ENCODE measurements at places on chromosomes 6 and 20. TPM values are rescaled to one million over a fixed set of nuclear protein-coding genes. Genes with fewer than 3 reads are reported as not detected.

Gene NRSN1
- not detected for total RNA-seq

Gene CST2
- total RNA-seq: not detected

Gene MTHFD1L
- total RNA-seq: 53.3 TPM

Gene PTGIS
- 30.3 TPM for total RNA-seq

Gene RAB44
- total RNA-seq: not detected

Gene C6orf15
- 21.6 TPM for total RNA-seq

Gene KCNQ5
- 0.20 TPM for total RNA-seq

Gene SLC26A8
- not detected for total RNA-seq

Gene TTLL9
- 1.8 TPM for total RNA-seq

Gene WFDC2
- 159 TPM for total RNA-seq

Gene IRF4
- total RNA-seq: not detected

Gene FYN
- total RNA-seq: 53.3 TPM

Gene PXDC1
- total RNA-seq: 30.8 TPM

Gene SEMG1
- not detected for total RNA-seq

Gene JAG1
- 42.9 TPM for total RNA-seq

Gene CLVS2
- total RNA-seq: not detected

Gene HLA-DPA1
- not detected for total RNA-seq

Gene CAP2
- 10.0 TPM for total RNA-seq

Gene ABHD16B
- not detected for total RNA-seq

Gene PRR18
- total RNA-seq: not detected

Gene SLA2
- not detected for total RNA-seq

Gene OTOR
- not detected for total RNA-seq

Measured in PC-9 (cell line).